ENCODE measurements at places on chromosomes 7 and 10.

GRCh38 chr7:90269163-90269562 lies 24.2 kb downstream of the CFAP69 start:
- DNase-seq, result no peak

GRCh38 chr7:47317487-47317886 lies 264.4 kb downstream of the TNS3 start:
- DNase-seq, result no peak

GRCh38 chr10:25078658-25079431 lies 62.4 kb downstream of the THNSL1 start:
- no peak for DNase-seq

DNA sequence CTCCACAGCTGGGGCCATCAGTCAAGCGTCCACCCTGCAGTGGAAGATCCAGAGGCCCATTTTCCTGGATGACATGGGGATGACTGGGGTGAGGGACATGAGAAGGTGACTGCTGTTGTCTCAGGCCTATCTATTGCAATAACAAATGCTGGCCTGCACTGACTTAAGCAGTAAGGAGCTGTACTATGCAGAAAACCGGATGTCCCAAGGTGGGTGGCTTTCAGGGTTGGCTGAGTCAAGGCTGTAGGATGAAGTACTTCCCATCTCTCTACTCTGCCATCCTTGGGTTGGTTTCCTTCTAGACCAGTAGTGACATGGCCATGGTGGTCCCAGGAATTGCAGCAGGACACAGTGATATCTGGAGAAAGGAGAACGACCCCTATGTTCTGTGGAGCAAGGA lies 48.1 kb downstream of the NEURL1 start:
- DNase-seq, result no peak

DNA sequence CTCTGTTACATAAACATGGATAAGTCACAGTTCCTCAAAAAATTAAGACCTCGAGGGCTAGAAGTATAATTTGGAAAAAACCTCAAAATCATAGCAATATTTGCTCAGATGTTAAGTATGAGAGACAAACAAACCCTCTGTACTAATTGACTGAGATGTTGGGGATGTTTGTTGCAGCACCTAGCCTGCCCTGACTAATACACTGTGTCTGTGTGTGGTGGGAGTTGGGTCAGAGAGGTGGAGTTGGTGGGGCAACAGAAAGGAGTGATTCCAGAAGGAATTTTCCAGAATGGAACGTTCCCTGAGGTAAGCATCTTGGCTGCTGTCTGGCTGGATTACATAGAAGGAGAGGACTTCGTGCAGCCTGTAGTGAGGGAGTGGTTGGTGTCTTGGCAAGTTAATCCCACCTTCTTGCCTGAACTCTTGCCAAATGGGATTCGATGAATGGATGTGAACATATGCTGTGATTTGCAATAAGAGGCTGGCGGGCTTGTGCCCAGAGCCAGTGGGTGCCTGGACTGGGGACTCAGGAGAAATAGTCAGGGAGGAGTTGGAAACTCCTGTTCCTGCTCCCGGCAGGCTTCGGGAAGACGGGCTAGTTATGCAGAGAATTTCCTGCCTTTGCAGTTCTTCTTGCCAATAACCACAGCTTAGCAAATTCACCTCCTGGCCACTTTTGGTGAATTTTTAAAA lies 9.3 kb upstream of the FAM180A start:
- no peak for DNase-seq

DNA sequence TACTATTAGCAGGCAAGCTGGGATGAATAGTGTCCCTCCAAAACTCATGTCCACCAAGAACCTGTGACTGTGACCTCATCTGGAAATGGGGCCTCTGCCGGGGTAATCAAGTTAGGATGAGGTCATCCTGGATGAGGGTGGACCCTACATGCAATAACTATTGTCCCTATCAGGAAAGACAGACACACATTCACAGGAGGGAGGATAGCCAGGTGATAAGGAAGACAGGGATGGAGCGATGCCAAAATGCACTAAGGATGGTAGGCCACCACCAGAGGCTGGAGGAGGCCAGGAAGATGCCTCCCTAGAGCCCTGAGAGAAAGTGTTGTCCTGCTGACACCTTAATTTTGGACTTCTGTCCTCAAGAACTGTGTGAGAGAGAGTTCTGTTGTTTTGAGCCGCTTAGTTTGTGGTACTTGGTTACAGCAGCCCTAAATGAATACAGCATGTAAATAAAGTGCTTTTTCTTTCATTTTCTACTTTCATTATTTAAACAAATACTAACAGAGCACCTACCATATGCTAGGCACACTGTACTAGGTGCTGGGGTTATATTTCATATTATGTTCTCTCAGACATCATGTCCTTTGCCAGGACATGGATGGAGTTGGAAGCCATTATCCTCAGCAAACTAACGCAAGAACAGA lies 111.9 kb downstream of the USP6NL start:
- DNase-seq, result no peak

GRCh38 chr7:128402356-128402755 lies 7.4 kb downstream of the IMPDH1 start:
- no peak for DNase-seq

DNA sequence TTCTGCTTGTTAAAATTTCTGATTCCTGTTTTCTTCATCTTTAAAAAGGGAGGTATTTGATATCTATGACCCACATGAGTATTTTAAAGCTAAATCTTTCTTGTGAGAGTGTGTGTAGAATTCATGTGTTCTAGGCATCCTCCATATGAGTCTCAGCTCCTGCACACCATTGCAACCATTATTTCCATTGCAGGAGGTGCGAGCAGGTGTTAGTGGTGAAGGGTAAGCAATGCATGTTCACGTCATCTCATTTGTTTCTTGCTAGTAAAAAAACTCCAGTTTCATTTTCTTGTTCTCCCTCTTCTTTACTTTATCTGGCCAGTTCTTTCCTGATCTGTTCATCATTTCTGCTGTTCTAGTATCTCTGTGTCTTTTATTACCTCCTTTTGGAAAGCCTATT lies 100.5 kb downstream of the ADRA2A start:
- DNase-seq, result no peak

DNA sequence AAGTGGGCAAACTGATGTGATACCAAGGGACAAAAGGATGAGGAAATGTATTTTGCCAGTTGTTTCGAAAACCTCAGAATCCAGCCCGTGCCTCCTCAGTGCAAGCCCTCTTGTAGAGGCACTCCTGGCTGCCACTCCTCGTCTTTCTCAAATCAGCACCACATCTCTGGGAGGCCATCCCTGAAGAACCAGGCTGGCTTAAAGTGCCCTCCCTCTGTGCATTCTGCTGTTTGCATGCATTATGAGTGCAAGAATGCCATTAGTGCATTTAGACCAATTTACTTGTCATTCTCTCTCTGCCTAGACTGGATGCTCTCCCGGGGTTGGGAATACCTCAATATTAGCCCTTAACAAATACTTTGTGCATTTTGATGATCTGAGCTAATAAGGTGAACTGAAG lies 19.9 kb upstream of the FAM180A start:
- DNase-seq, result no peak

Data from stimulated activated CD4-positive, alpha-beta T cell treated with anti-CD3 and anti-CD28 coated beads, Interleukin-1b, Interleukin-23, amount 100 ng/mL, for 1 hour (primary cell).